Hepatocyte (in vitro differentiated cells): ENCODE measurements at places on chromosomes 11 and 22. TPM values are rescaled to one million over a fixed set of nuclear protein-coding genes. Genes with fewer than 3 reads are reported as not detected.

The CARD16 gene
- 3.1 and 11.9 TPM in 2 replicates for total RNA-seq

DNA sequence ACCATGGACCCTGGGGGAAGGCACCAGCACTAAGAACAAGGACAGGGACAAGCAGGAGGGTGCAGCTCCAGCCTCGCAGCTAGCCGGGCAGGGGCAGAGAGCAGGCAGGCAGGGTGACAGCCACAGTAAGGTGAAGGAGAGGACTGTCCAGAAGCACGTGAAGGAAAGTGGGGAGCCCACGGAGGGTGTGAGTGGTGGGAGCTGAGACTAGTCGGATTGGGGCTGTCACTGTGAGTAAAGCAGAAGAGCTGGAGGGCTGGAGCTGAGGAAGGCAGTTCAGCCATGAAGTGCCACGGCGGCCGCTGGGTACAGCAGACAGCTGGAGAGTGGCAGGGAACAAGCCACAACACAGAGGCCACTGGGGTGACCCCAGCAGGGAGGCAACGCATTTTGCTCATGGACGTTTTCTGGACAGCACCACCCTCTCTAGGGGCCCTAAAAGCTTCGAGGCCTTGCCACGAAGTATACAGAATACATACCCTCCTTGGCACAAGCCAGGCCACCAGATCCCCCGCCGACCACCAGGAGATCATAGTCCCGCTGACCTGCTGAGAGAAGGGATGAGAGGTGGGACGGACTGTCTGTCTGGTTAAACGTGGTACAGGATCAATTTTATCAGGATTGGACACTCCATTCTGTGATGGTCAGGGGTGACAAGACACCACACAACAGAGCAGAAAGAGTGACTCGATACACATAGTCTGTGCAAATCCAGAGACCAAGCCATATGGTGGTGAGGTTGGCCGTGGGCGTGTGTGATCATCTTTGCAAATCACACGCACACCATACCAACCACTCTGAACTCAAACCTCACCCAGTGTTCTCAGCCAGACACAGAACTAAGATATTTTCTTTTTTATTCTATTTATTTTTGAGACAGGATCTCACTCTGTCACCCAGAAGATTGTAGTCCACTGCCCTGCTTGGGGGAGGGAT, 10.8 kb upstream of the COMT start:
- DNase-seq: no peak

DNA sequence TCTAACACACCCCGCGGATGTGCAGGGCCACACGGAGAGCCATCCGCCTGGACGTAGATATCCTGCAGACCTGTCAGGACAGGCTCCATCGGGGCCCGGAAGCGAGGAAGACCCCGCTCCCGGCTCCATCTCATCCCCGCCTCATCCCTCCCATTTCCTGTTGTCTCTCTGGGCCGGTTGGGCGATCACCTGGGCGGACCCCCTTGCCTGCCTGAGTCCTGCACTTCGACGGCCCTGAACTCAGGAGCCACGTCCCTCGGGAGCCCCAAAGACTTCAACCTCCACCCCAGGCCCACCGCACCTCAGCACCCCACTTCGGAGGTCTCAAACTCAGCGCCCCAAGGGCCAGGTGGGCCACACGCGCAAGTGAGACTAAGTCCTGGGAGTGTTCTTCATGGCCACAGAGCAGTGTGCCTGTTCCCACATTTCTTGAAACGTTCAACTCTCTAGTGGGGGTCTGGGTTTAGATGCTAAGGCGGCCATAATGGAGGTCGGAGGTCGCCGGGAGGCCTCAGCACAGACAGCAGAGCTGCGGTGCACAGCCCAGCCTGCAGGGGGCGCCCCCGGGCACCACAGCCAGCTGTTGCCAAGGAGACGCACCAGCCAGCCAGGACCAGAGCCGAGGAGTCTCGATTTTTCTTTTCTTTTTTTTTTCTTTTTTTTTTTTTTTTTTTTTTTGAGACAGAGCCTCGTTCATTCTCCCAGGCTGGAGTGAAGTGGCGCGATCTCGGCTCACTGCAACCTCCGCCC, 26.0 kb upstream of the FADD start:
- DNase-seq: no peak

DNA sequence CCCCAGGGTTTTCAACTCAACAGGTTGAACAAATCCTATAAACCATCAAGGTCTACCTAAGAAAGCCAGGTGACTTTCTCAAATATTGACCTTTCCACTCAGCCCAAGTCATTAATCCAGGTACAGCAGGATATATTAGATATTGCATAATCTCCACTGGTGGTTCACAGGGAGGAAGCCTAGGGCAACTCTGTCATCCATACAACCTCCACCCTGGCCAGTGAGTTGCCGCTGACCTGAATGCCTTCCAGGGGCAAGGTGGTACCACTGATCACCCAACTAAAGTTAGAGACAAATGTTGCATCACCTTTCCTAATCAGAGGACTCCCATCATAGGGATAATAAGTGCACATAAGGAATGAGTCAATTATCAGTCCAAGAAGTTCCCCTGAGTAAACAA, 22.9 kb downstream of the GUCD1 start:
- DNase-seq: peak; percentile 32

GRCh38 chr11:13772223-13773046, 104.0 kb downstream of the FAR1 start:
- DNase-seq: peak; percentile 76

DNA sequence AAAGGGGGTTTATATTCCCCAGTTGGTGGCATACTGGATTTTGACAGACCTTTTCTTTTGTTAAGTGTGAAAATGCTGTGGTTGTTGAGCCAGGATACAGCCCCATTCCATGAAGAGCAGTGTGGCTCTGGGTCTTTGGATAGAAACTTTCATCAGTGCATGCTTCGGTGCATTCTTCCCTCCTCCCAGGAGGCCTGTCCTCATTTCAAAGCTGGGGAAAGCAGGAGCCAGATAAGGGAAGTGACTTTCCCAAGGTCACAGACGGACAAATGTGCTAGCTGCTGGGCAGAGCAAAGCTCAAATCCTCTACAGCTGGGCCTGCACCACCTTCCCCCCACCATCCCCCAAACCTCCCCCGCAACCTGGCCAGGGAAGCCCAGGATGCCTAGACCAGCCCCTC, 184.5 kb upstream of the NTM start:
- no peak for DNase-seq

GRCh38 chr11:19792510-19792909, 79.9 kb downstream of the NAV2 start:
- peak; percentile 71 for DNase-seq

GRCh38 chr11:59756845-59757244, 1.7 kb downstream of the STX3 start:
- DNase-seq: peak; percentile 84

DNA sequence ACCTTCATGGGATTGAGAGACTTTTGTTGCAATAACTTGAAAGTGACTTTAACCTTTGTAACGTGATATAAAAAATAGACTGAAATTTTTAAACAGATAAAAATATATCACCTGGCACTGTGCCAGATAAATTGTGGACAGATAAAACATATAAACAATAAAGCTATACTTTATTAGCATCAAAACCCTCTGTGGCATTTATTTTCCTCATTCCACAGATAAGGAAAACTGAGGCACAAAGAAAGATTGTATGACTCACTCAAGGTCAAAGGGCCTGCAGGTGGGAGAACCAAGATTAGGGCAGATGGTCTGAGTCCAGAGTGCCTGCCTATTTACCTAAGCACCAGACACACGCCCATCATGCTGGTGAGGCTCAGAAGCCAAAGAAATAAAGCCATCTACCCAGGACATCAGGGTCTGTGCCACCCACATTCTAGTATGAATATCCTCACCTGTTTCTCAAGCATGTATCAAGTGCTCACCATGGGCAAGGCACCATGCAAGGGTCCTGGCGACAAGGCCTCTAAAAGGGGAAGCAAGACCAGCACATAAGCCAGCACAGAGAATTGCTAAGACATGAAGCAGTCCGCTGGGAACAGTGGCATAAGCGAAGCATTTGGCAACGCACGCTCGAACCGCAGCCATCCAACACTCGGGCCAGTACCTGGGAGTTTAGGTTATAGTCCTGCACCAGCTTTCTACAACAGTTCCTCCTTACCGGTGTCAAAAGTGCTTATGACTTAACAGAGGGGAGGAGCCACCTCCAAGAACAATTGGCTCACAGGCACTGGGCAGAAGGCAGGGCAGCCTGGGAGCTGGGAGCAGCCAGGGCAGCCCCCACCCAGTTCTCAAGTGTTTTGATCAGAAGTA, 17.6 kb downstream of the MYH9 start:
- DNase-seq: peak; percentile 74

DNA sequence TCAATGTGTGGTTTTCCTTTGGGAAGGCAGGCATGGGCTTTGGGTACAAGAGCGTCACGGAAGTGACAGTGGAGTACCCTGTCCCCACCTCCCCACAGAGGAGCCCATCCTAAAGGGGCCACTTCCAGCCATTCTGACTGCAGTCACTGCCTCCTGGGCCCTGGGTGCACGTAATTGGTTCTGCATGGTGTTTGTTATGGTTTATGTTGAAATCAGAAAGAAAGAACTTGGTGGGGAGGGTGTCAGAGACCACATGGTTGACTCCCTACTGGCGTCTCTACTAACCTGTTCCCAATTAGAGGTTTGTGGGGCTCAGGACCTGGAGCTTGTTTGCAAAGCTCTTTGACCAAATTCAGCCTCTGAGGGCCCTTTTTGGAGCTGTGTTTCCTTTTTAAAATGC, 40.8 kb downstream of the RIBC2 start:
- DNase-seq: no peak

GRCh38 chr22:46150655-46151477, 540 bp downstream of the PPARA start:
- DNase-seq: peak; percentile 40

DNA sequence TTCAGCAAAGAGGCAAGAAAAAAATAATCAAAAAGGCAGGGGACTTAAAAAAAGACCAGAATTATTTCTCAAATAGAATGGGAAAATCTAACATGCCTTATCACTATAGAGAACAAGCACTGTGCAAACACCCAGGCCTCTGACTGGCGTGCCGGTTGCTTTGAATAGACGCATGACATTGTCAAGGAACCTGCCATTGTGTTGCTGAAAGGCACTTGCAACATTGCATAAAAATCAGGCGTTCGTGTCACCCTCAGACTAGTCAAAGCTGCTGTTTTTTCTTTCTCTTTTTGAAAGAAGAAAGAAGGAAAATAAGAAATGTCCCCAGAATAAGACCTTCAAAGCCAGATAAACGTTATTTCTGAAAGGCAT, 549.3 kb upstream of the CADM1 start:
- DNase-seq: no peak

DNA sequence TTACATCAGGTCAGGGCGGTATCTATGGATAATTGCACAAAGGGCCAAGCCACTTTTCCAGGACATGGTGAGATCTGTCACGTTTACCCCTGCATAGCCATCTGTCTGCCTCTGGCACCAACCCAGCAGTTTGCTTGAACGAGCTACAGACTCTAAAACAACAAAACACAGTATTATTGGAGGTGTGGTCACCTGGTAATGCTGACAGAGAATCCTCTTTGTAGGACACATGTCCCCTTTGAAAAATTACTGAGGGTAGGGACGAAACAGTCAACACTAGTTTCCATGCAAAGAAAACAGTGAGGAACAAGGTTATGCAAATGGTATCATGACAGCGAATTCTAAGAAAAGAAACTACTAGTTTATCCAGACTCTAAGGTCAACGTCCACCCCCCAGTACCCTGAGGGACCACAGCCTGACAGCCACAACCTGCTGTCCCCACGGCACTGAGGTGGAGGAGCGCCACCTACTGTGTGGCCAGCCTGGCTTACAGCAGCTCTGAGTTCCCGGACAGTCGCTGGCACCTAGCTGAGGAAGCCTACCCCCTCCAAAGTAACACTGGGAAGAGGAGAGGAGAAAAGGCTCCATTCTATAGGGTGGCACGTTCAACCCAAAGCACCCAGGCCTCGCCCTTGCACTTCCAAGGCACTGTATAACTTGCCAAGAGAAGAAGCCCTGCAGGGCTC, 117.4 kb upstream of the BID start:
- peak; percentile 59 for DNase-seq

GRCh38 chr22:30304495-30305244, 15.4 kb upstream of the CASTOR1 start:
- DNase-seq: no peak

- no peak for DNase-seq
Observed at GRCh38 chr11:65536412-65537295, 11.8 kb downstream of the SCYL1 start.

DNA sequence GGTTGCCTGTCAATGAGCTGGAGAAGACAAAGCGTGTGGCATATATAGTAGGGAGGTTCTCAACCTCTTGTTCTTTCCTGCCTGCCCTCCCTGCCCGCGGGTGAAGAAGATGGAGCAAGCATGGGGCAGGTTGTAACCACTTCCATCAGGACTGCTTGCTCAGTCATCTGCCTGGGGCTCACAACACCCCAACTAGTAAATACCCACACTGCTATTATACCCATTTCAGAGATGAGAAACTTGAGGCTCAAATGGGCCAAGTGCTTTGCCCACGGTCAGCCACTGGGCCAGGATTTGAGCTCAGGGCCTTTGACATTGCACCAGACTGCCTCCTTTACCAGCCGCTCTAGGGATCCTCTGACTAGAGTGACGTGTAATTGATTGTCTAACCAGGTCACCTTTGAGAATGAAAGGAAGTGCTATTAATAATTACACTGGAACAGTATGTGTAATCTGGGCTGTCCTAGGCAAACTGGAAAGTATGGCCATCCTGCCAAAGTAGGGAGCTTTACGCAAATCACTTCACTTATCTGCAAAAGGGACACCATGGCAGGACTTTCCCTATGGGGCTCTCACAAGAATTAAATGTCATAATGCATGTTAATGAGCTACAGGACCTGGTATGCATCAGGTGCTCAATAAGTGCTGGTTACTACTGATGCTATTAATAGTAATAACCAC, 2.8 kb upstream of the CDC42EP1 start:
- DNase-seq: peak; percentile 65

- no peak for DNase-seq
Observed at GRCh38 chr11:44258190-44258489, 51.8 kb downstream of the ALX4 start.

DNA sequence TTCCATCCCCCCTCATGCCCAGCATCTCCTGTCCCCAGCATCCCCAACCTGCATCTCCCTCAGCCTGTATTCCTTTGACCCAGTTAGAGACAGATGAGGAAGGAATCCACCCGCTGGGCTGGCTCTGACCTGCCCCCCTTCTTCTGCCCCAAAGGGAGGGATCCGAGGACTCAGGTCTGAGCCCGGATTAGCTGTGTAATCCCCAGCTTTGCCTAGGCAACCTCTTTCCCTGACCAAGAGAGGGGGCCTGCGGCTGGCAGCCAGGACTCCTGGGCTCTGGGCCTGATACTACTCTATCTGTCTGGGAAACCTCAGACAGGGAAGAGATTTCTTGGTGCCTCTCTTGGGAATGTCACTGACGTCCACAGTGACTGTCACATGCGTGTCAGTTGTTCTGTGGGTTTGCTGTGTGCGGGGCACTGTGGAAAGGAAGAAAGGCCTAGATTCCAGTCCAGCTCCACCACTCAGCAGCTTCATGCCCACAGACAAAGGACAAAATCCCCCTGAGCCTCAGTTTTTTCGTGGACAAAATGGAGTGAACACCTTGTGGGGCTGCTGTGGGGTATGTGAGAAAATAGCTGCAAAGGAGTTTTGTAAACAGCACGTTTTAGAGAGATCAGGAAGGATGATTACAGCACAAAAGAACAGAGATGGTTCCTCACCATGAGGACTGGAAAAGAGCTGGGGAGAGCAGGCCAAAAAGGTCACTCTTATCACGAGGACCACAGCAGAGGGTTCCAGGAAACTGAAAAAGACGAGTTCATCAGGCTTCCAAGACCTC, 1.3 kb upstream of the NDUFV1 start:
- peak; percentile 46 for DNase-seq
